HFFc6 (cell line): ENCODE measurements at places on chromosomes 2 and 18. TPM values are rescaled to one million over a fixed set of nuclear protein-coding genes. Genes with fewer than 3 reads are reported as not detected.

PSMA8 gene
- total RNA-seq = not detected in 3 replicates

PPM1G gene
- 76.1 to 96.8 TPM (median 83.0 TPM) in 3 replicates for total RNA-seq

MYO5B gene
- 0.10 TPM in 1 of 2 replicates, not detected in the other for total RNA-seq

ALLC gene
- total RNA-seq = not detected in 3 replicates

EMILIN2 gene
- 5.8 to 8.0 TPM (median 6.4 TPM) in 3 replicates for total RNA-seq

ELAC1 gene
- 6.2 to 7.6 TPM (median 7.5 TPM) in 3 replicates for total RNA-seq

ALPI gene
- total RNA-seq = not detected in 3 replicates

ARHGAP25 gene
- not detected in 3 replicates for total RNA-seq

RGPD8 gene
- 4.1 to 5.3 TPM (median 5.1 TPM) in 3 replicates for total RNA-seq

HOXD4 gene
- total RNA-seq = 0.56 TPM in 1 of 3 replicates, not detected in the others

LCT gene
- total RNA-seq = not detected in 3 replicates

REEP1 gene
- 0.07 to 0.22 TPM (median 0.09 TPM) in 3 replicates for total RNA-seq

NCKAP5 gene
- total RNA-seq = 0.27 to 4.1 TPM (median 0.31 TPM) in 3 replicates

QPCT gene
- 4.8 to 5.4 TPM (median 5.1 TPM) in 3 replicates for total RNA-seq

UGT1A3 gene
- total RNA-seq = not detected in 3 replicates

SRD5A2 gene
- total RNA-seq = not detected in 3 replicates

TMEM247 gene
- not detected in 3 replicates for total RNA-seq

POTEI gene
- not detected in 3 replicates for total RNA-seq

ZAP70 gene
- not detected in 3 replicates for total RNA-seq

AKAIN1 gene
- total RNA-seq = not detected in 2 replicates

CMPK2 gene
- not detected in 3 replicates for total RNA-seq

ICOS gene
- not detected in 3 replicates for total RNA-seq

LYPD1 gene
- 1.7 and 9.3 TPM in 2 replicates for total RNA-seq

TMEM182 gene
- total RNA-seq = 1.7 to 4.2 TPM (median 3.0 TPM) in 3 replicates

BCL11A gene
- total RNA-seq = 1.1 to 2.4 TPM (median 1.7 TPM) in 3 replicates

ZBTB7C gene
- not detected in 3 replicates for total RNA-seq

TCF23 gene
- total RNA-seq = not detected in 3 replicates

PLA2R1 gene
- total RNA-seq = 3.0 to 5.2 TPM (median 4.9 TPM) in 3 replicates

CTAGE1 gene
- 0.12 to 0.18 TPM (median 0.12 TPM) in 3 replicates for total RNA-seq

ABCG8 gene
- not detected in 3 replicates for total RNA-seq

CACNB4 gene
- total RNA-seq = 0.04 to 0.29 TPM (median 0.05 TPM) in 3 replicates

STK39 gene
- total RNA-seq = 30.0 to 35.8 TPM (median 35.0 TPM) in 3 replicates

FOXI3 gene
- total RNA-seq = not detected in 3 replicates

CDH7 gene
- not detected in 3 replicates for total RNA-seq

ABCB11 gene
- total RNA-seq = not detected in 3 replicates

CCDC93 gene
- 12.1 to 14.5 TPM (median 13.9 TPM) in 3 replicates for total RNA-seq

KIAA2012 gene
- total RNA-seq = 0.11 to 0.40 TPM (median 0.16 TPM) in 3 replicates

SMYD1 gene
- total RNA-seq = not detected in 3 replicates

SIX3 gene
- not detected in 3 replicates for total RNA-seq

RSAD2 gene
- not detected in 3 replicates for total RNA-seq

EML6 gene
- 0.14 and 0.26 TPM in 2 replicates for total RNA-seq

PPIG gene
- 35.2 to 41.0 TPM (median 40.3 TPM) in 3 replicates for total RNA-seq

NFATC1 gene
- total RNA-seq = 0.76 to 2.0 TPM (median 1.5 TPM) in 3 replicates

POTEJ gene
- total RNA-seq = not detected in 3 replicates

TRABD2A gene
- 10.2 to 42.7 TPM (median 15.9 TPM) in 3 replicates for total RNA-seq

CKAP2L gene
- 11.9 to 35.7 TPM (median 26.2 TPM) in 3 replicates for total RNA-seq

IL1F10 gene
- not detected in 3 replicates for total RNA-seq

ITGB6 gene
- total RNA-seq = 0.15 TPM in 1 of 3 replicates, not detected in the others

RGPD4 gene
- total RNA-seq = 0.11 TPM in 1 of 3 replicates, not detected in the others

CUL3 gene
- 76.6 and 76.9 TPM in 2 replicates for total RNA-seq

C2orf72 gene
- not detected in 3 replicates for total RNA-seq

DSG2 gene
- total RNA-seq = not detected in 3 replicates

DHRS9 gene
- not detected in 3 replicates for total RNA-seq

AFF3 gene
- total RNA-seq = 0.37 to 8.2 TPM (median 0.81 TPM) in 3 replicates

KYNU gene
- total RNA-seq = 0.29 TPM in 1 of 3 replicates, not detected in the others

GPR35 gene
- 0.25 to 0.28 TPM in 2 of 3 replicates, not detected in the other for total RNA-seq

PDE11A gene
- total RNA-seq = 0.95 to 3.4 TPM (median 2.9 TPM) in 3 replicates

SERPINB10 gene
- total RNA-seq = 1.3 to 5.0 TPM (median 2.5 TPM) in 3 replicates
